ENCODE measurements at places on chromosomes 1 and 21.

GRCh38 chr1:208772891-208773290 lies 528.7 kb upstream of the PLXNA2 start:
- no peak for DNase-seq

DNA sequence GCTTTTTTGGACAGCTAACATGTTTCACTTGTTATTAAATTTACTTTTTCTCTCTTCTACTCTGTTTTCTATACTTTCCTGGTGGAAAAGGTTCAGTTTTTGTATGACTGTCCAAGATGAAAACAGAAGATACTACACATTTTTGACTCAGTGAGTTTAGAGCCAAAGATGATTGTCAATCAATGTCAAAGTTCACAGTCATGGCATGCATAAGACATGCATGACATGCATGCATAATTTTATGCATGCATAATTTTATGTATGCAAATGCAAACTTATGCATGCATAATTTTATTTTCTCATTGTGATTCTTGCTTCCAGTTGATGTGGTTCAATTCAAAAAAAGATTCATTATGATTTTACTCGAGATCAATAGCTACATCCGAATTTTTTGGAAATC lies 48.1 kb upstream of the TMPRSS15 start:
- no peak for DNase-seq

DNA sequence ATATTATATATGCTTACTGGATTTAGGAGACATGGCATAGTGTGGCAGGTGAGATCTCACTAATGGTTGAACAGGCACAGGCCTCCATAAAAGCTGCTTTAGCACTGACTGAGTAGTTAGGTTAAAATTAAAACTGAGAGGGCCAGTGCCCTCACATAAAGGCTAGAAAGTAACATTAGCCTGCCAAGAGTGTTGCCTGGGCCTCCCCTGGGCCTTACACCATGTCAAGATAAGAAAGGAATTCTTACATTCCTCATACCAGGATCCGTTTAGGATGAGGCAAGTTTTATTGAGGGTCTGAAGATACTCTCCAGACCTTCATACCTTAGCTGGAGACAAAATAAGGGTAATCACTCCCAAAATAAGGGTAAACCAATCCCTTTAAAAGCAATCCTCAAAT lies 1011.8 kb downstream of the PLA2G4A start:
- DNase-seq = no peak

- DNase-seq = no peak
These were observed 76.0 kb downstream of the MAP3K7CL start for GRCh38 chr21:29206445-29206844.

DNA sequence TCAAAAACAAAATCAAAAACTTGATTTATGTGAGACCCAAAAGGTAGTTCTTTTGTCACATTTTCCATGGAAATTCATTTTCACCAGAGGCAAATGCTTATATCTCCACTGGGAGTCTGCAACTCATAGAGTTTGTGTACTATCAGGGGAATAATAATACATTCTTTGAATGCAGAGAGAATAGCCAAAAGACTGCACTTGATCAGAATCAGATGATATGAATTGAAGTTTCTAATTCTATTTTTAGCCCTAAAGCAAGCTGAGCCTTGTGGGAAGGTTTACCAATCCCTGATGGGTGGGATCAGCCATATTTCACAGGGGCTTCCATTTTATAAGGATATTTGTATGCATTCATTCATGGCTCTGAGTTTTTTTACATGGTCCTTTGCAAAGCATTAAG lies 49.6 kb downstream of the TSEN15 start:
- no peak for DNase-seq

- no peak for DNase-seq
These were observed 230.8 kb downstream of the HMCN1 start for GRCh38 chr1:185964946-185965345.

DNA sequence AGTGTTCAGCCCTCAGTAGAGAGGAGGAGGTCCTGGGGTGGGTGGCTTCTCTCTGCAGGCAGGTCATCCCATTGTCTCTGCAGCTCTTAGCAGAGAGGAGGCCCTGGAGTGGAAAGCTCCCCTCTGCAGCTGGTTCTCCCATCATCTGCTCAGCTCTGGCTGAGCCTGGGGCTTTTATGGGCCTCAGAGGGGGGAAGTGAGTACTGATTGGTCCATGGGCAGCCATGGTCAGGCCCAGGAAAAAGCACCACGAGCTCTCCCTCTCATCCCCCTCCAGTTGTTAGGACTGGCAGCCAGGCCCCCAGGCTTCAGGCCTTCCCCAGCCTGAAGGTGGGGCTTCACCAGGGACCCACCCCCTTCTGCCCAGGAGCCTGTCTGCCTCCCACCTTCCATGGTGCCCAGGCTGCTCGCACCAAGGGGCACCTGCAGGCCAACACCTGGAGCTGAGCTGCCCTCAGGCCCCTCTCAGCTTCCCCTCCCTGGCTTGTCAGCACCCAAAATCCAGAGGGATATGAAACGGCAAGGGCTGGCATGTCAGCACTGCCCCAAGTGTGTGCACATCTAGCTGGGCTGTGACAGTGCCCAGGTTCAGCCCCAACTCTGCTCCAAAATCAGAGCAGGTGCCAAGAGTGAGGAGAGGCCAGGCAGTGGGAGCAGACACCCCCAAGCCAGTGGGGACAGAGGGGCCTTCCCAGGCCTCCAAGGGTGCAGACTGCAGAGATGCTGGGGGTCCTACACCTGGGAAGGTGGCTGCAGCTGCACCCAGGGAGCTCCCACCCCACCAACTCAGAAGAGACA lies 449.0 kb downstream of the MATN1 start:
- DNase-seq = no peak

GRCh38 chr1:235015291-235015985 lies 113.2 kb downstream of the TOMM20 start:
- no peak for DNase-seq

- DNase-seq = no peak
These were observed 1033.8 kb downstream of the PLA2G4A start for GRCh38 chr1:187862506-187862905.

- no peak for DNase-seq
These were observed 19.2 kb upstream of the EPS8L3 start for GRCh38 chr1:109782927-109783326.

- DNase-seq = no peak
These were observed 73.3 kb upstream of the SOX13 start for GRCh38 chr1:203999618-204000017.

GRCh38 chr1:150922519-150922975 lies 3.6 kb upstream of the SETDB1 start:
- DNase-seq = no peak

DNA sequence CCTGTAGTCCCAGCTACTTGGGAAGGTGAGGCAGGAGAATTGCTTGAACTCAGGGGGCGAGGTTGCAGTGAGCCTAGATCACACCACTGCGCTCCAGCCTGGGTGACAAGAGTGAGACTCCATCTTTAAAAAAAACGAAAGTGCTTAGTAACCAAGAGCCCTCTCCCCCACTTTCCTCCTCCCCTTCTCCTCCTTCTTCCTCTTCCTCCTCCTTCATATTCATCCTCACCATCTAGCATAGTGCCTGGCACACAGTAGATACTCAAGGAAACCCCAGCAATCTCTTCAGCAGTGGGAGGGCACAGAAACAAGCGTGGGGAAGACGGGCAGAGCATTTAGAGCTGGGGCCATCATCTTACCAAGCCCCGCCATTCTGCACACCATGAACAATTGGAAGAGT lies 119.4 kb upstream of the SLC45A1 start:
- DNase-seq = no peak

DNA sequence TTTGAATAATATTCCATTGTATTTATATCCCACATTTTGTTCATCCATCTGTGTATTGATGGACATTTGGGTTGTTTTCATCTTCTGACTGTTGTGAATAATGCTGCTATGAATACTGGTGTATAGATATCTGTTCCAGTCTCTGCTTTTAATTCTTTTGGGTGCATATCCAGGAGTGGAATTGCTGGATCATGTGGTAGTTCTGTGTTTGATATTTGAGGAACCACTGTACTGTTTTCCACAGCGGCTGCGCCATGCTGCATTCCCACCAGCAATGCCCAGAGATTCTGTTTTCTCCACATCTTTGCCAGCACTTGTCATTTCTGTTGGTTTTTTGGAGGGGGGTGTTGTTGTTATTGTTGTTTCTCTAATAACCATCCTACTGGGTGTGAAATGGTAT lies 131.6 kb upstream of the KIF26B start:
- no peak for DNase-seq

GRCh38 chr1:24486331-24487065 lies 16.1 kb upstream of the RCAN3 start:
- DNase-seq = no peak

Data from heart right ventricle (tissue), 16 donors.